ENCODE measurements at places on chromosomes 16 and 17. TPM values are rescaled to one million over a fixed set of nuclear protein-coding genes. Genes with fewer than 3 reads are reported as not detected.

- peak; percentile 54 for DNase-seq
Observed at GRCh38 chr17:78168903-78169793, 767 bp downstream of the SYNGR2 start.

The ZNF646 gene
- total RNA-seq: 24.8 TPM

DNA sequence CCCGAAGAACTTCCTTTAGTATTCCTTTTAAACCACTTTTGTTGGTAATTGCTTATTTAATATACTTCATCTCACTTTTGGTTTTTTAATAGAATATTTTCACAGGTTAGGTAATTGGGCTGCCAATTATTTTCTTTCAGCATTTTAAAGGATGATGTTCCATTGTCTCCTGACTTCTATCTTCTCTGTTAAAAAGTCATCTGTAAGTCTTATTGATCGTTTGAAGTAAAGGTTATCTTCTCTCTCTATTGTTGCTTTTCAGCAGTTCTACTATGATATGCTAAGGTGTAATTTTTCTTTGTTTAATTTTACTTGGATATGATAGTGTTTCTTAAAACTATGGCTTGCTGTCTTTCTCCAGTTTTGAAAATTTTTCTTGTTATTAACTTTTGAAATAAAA lies 307.5 kb downstream of the MAP2K4 start:
- DNase-seq: no peak

- peak; percentile 89 for DNase-seq
Observed at GRCh38 chr16:3945751-3946603, 65.5 kb upstream of the CREBBP start.

- DNase-seq: peak; percentile 90
Observed at GRCh38 chr17:82267575-82268379, 5.7 kb downstream of the CSNK1D start.

- DNase-seq: no peak
Observed at GRCh38 chr16:28039493-28039892, 24.0 kb downstream of the GSG1L start.

GRCh38 chr16:53745753-53746266 lies 41.9 kb downstream of the FTO start:
- peak; percentile 62 for DNase-seq

The SLC12A3 gene
- total RNA-seq: not detected

The SLC38A8 gene
- total RNA-seq: not detected

The IL17C gene
- total RNA-seq: not detected

- DNase-seq: no peak
Observed at GRCh38 chr17:564526-565065, 150.0 kb downstream of the VPS53 start.

Data from HT1080 (cell line).